ENCODE measurements at places on chromosomes 3 and 15.

DNA sequence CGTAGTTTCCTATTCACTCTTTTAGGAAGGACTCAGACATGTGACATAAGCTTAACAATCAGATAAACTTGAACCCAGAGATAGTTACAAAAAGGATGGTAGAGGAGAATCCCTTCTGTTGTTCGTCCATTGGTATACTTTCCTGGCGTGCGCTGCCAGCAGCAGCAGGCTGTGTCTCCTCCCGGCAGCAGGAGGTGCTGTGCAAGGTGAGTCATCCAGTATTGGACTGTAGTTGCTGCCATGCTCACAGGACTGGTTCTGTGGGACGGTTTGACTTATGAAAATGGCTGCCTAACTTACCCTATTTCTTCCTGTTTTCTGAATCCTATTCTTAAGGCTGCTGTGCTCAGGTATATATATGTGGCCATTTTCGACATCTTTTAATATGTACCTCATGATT, 253.4 kb upstream of the LRRC3B start:
- DNase-seq, result no peak

DNA sequence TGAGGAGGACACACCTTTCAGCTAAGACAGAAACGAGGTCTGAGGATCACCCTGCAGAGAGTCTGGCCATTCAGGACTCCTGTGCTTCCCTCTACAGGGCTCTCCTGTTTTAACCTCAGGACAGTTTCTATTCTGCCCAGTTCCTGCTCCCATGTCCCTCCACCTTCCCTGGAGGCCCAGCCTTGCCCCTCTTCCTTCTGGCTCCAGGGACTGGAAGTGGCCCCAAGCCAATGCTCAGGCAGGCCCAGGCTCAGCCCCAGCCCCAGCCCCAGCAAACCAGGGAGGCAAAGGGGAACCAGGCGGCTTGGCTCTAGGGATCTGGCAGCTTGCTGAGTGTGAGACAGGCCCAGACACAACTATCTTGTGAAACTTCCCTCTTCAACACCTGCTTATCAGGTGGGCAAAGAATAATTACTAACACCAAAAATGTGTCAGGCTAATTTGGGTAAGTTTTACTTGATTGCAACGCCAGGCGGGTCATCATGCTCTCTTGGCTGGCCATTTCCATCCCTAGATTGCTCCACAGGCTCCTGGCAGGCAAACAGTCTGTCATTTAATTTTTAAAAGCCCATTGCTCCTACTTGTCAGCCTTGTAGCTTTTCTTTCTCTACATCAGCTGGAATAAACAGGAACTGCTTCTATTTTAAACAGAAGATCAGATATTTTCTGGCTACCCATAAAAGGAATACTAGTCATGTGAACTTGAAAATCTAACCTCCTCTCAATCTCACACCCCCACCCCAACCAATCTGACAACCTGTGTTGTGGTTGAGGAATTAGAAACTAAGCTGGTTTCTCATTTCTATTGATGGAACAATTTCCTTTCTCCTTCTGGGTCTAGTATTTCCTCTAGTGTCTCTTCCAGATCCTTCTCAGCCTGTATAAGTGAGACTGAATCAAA, 33.5 kb downstream of the UPK1B start:
- no peak for DNase-seq

DNA sequence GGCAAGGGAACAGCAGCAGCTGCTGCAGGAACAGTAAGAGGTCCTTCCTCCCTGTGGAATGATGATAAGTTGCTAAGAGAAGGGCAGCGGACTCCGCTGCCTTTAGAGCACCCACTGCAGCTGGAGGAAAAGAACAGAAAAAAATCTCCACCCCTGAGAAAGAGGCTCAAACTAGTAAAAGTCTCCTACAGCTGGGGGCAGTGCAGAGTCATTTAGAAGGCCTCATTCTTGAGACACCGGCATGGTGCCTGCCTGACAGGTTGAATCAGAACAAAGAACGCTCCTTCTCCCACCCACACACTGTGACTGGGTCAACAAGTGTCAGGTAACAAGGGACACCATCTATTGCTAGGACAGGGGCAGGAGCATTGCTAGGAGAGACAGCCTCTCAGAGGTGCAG, 188.4 kb downstream of the ABHD5 start:
- DNase-seq, result no peak

GRCh38 chr3:32340039-32340438, 51.6 kb upstream of the CMTM7 start:
- DNase-seq, result peak; percentile 48

- DNase-seq, result peak; percentile 46
Measured at GRCh38 chr3:73086071-73086494, 24.6 kb downstream of the EBLN2 start.

DNA sequence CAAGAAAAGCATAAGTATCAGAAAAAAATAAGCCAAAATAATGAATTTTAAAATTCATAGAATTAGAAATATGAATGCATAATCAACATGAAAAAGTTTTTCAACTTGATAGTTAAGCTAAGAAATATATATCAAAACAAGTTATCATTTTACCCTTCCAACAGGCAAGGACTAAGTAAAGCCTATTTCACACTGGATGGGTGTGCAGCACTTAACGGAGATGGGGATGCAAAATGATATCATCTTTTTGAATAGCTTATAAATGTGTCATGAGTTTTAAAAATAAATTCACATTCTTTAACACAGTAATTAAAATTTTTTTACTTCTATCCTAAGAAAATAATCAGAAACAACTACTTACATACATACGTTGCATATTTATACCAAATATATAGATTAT, 20.9 kb downstream of the PIK3R4 start:
- DNase-seq, result no peak

GRCh38 chr3:107910713-107911259, 180.0 kb downstream of the CD47 start:
- peak; percentile 38 for DNase-seq

DNA sequence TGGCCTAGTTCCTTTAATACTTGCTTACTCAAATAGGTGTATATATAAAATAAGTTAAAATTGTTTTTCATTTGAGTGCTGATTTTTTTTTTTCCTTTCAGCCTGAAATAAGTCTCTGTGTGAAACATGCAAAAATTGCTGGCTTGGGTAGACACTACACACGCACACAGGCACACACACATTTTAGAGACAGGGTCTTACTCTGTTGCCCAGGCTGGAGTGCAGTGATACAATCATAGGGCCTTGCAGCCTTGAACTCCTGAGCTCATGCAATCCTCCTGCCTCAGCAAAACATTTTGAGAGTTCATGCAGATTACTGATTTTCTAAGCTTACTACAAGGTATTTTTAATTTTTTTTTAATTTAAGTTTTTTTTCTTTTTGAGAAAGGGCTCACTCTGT, 12.7 kb upstream of the RFC4 start:
- DNase-seq, result no peak

DNA sequence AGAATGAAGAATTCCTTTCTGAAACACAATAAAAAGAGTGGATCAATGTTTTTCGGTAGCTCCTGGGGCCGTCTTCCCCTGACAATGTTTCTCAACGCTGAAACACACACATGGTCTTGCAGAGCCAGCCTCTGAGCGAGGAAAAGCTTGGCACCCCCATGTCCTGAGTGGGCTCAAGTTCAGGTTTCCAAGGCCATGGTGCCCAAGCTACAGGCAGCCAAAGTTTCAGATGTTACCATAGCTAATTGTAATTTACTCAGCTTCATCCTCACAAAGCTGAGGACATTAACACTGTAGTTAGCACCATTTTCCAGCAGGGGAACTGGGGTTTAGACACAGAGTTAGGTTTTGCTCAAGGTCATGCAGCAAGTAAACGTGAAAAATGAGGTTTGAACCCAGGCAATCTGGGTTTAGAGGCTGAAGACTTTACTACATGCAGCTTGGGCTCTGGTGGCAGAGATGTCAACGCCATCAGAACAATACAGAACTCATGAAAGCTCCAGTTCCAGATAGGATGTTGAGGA, 199.1 kb downstream of the TJP1 start:
- no peak for DNase-seq
